ENCODE measurements at places on chromosomes 16 and 17.

GRCh38 chr17:72343911-72344310, 223.1 kb downstream of the SOX9 start:
- no peak for DNase-seq

- no peak for DNase-seq
These were observed 26.8 kb downstream of the SGSM2 start for GRCh38 chr17:2363851-2364762.

GRCh38 chr17:6101706-6102105, 31.5 kb downstream of the WSCD1 start:
- DNase-seq: no peak

DNA sequence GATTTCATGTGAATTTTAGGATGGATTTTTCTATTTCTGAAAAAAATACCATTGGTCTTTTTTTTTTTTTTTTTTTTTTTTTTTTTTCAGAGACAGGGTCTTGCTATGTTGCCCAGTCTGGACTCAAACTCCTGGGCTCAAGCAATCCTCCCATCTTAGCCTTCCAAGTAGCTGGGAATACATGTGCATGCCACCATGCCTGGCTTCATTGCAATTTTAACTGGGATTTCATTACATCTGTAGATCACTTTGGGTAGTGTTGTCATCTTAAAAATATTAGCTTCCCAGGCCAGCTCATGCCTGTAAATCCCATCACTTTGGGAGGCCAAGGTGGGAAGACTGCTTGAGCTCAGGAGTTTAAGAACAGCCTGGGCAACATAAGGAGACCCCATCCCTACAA, 54.8 kb downstream of the TOM1L2 start:
- no peak for DNase-seq

DNA sequence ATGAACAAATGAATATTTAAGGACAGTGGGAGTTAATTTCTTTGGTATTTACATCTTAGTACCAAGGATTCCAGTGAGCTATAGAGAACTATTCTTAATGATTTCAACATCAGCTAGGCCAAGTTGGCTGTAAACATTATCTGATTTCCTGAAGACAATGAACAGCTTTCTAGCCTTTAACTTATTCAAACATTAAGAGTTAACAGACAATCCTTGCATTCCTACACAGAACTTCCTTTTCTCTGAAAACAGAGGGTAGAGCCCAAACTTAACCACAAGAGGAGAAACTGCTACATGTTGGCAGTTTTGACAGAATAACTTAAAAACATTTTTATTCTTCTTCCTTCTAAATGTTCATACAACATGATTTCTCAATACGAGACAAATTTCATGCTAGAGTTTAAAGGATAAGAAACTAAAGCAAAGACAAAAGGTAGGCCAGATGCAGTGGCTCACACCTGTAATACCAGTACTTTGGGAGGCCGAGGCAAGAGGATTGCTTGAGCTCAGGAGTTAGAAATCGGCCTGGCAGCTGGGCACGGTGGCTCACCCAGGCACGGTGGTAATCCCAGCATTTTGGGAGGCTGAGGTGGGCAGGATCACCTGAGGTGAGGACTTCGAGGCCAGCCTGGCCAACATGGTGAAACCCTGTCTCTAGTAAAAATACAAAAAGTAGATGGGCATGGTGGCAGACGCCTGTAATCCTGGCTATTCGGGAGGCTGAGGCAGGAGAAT, 4.4 kb downstream of the CRLF3 start:
- no peak for DNase-seq

DNA sequence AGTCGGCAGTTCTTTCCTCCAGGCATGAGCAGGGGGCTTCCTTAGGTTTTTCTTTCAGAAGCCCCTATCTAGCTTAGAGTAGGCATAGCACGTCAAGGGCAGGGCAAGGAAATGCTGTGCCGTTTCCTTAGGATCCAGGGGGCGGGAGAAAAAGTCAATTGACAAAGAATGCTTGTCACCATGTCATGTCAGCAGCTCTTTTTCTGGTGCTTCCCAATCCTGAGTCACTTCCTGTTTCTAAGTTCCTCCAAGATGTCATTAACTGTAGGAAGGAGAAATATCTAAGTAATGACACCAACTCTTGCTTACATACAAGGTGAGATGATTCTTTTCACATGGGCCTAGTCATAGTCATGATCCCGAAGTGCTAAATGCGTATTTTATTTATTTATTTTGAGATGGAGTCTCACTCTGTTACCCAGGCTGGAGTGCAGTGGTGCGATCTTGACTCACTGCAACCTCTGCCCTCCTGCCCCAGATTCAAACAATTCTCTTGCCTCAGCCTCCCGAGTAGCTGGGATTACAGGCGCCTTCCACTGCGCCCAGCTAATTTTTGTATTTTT, 35.2 kb downstream of the GJC1 start:
- DNase-seq: peak; percentile 74

- peak; percentile 13 for DNase-seq
These were observed 4.7 kb downstream of the SLC12A3 start for GRCh38 chr16:56869513-56870275.

DNA sequence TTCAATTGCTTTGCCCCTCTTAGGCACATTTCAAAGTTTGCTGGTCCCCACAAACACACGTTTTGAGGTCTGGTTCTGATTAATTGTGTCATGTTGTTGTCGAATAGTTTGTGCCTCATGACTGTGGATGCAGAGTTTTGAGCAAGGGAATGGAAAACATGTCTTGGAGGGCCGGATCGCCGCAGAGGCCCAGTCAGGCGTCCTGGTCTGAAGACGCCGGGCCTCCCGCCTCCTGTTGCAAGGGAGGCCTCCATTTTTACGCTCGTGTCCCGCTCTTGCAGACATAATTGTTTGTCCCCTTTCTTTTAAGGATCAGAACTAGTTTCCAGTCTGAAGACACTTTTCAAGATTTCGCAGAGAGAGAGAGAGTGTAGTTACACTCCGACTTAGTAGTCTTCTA, 3.2 kb downstream of the NTN1 start:
- DNase-seq: no peak

DNA sequence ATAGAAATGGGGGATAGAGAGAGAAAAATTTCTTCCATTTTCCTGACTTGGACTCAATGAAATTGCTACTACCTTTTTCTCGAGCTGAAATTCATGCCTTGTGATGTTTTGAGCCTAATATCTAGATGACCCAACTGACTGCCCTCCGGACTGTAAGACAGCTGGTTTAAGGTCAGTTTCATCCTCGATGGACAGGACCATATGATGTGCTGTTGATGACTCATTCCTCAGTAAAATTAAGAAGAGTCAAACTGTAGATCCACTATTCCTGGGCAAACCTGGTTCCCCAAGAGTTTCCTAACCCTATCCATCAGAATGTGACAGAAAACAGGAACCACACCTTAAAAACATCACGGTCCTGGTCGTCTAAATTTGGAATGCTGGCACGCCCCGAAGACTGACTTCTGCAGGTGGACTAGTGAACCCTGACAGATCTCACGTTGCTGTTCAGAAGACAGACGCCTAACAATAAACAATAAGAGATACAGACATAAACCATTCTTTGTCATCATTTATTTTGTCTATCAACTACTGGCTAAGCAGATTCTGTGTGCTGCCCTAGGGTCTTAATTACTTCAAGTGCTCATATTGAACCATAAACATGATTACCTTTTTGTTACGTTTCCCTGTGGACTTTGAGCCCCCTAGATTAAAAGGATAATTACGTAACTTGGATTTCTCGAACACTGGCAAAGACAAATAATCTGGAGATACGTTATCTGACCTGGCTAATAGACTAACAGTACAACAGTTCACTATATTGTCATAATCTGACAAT, 45.1 kb upstream of the NOS2 start:
- DNase-seq: no peak

DNA sequence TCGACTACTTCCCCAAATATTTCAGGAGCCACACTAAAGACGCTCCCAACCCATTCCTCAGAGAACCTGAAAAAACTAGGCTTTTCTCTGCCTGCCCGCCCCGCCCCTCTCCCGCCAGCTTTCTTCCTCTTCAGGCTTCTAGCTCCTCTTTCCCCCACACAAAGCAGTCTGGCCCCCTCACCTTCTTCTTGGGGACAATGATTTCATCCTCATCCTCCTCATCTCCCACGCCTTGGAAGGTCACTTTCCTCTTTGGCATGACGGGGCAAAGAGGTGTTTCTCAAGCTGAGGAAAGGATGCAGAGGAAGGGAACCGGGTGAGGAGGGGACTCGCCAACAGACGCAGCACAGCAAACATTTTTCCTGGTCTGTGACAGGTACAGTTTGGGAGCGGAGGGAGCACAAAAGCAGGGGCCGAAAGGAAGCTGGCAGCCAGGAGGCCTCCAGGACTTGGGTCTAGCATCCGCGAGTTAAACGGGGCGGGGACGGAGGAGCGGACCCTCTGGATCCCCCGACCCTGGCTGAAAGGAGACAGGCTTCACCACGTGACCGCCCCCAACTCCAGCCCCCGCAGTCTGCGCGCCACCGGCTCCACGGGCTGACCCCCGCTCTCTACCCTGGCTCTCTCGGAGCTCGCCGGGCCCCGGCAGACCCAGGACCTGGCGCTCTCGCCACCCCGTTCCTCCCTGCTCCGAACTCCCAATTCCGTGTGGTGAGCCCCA, 525 bp downstream of the CD2BP2 start:
- no peak for DNase-seq

GRCh38 chr16:31157136-31157535, 7.3 kb upstream of the PRSS36 start:
- DNase-seq: no peak

- peak; percentile 52 for DNase-seq
These were observed 310.6 kb downstream of the SEC14L1 start for GRCh38 chr17:77451245-77451893.

DNA sequence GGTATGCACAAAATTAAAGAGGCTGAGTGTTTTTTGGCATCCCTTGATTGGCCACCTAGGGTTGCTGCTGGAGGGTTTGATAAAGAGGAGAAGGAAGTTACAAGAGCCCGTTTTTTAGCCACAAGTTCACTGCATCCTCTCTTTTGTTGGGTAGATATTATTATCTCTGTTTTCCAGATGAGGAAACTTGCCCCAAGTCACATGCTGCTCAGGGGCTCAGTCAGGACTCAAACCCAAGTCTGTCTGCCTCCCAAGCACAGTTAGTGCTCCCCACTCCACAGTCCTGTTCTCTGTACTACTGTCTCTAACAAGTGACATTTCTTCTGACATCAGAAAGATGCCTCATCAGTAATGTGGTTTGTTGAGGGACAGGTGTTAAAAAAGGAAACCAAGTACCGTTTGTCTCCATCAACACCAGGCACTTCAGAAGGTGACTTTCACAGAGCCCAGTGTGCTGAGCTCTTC, 1.4 kb downstream of the NT5M start:
- no peak for DNase-seq

DNA sequence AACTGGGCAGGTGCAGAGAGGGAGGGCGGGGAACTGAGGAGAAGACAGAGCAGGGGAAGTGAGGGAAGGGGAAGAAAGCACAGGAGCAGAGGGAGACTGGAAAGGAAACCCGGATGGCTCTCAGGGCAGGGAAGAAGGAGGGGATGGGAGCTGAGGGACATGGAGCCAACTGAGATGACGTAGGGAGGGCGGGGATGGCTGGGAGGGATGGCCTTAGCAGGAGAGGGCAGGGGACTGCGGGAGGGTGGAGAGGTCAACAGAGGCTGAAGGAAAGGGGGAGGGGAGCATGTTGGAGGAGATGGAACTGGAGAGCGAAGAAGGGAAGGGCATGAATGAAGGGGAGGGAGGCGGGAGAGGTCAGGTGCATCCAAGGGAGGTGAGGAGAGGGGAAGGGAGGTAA, 81.9 kb downstream of the KCNJ12 start:
- DNase-seq: no peak

DNA sequence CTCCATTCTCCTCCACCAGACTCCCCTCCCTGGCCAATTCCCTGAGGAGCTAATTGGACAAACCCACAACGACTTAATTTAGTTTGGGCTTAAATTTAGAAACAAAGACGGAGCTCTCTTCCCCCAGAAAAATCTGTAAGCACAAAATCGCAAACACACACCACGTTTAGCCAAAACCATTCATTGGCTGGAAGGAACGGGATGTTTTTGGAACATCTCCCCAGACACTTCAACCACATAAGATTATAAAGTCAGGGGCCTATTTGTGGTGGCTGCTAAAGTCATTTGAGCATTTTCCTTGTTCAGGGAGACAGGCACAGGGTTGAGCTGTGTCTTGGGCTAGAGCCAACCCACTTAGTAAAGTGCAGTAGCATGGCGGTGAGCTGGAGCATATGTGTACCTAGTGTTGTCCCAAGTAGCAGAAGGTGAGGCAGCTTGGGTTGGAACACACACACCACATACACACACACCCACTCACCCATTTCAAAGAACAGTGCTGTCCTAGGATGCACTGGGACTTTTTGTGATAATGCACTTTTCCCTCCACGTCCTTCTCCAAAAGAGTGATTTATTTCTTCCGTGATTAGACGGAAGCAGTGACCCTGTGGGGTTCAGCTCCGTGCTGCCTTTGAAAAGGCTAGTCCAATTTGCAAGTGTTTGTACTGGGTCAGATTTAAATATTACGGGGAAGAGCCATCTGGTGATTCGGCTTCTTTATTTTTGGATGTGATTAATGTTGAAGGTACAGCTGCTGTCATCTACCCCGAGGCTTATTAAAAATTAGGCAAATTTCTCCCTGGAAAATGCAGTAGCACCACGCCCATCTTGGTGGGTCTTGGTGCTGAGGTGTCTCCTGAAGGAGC, 32.2 kb downstream of the ELAC2 start:
- DNase-seq: peak; percentile 24

DNA sequence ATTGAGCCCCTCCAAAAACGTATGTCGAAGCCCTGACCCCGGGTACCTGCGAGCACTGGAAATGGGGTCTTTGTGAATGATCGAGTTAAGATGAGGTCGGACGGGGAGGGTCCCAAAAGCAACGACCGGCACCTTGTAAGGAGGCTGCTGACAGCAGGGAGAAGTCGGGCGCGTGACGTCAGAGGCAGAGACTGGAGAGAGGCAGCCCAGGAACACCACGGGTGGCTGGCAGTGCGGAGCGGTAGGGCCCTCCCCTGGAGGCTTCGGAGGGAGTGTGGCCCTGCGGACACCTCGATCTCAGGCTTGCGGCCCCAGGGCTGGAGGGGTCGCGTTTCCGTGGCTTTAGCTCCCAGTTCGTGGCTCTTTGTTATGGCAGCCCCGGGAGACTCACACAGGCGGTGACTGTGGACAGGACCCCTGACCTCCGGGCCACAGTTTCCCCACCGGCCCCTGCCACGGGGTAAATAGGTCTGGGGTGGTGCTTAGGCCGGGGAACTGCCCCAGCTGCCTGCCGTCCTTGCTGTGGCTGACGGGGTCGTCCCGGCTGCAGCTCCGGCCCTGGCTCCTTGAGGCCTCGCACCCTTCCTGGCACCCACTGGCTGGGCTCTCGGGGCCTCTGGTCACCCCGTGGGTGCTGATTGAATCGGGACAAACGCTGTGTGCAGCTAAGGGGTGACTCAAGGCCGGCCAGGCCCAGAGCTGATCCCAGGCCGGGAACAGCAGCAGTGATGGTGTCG, 10.6 kb upstream of the SSTR5 start:
- DNase-seq: no peak

GRCh38 chr16:89138843-89139520, 32.6 kb upstream of the CDH15 start:
- no peak for DNase-seq

- peak; percentile 45 for DNase-seq
These were observed 1.6 kb upstream of the EFTUD2 start for GRCh38 chr17:44900894-44901293.

GRCh38 chr17:37605813-37606505, 3.3 kb downstream of the SYNRG start:
- no peak for DNase-seq
